ENCODE measurements at places on chromosomes 5 and 9. TPM values are rescaled to one million over a fixed set of nuclear protein-coding genes. Genes with fewer than 3 reads are reported as not detected.

The SPAG8 gene
- 0.72 TPM for total RNA-seq

The ORM2 gene
- total RNA-seq, result not detected

The GFI1B gene
- not detected for total RNA-seq

The AMBP gene
- not detected for total RNA-seq

The ADAMTS16 gene
- total RNA-seq, result 0.28 TPM

The DBH gene
- total RNA-seq, result not detected

The HTR1A gene
- total RNA-seq, result not detected
